ENCODE measurements at places on chromosomes 12 and 14.

DNA sequence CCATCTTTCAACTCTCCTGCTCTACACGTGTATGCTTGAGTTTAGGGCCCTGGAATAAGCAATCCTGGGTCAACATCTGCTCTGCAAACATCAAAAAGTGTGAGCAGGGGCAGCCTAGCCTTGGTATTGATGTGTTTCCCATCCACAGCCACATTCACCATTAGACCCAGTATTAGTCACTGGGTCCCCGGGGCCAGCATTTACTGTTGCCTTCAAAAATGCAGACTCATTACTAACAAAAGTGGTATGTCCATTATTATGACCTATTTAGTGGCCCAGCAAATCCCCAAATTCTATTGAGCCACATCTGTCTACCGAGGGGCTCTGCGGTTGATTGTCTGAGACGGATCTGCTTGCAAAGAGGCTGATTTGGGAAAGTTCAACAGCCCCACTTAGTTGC, 661.8 kb downstream of the DIO2 start:
- DNase-seq: no peak

GRCh38 chr14:69754487-69754886, 12.5 kb upstream of the SRSF5 start:
- no peak for DNase-seq

DNA sequence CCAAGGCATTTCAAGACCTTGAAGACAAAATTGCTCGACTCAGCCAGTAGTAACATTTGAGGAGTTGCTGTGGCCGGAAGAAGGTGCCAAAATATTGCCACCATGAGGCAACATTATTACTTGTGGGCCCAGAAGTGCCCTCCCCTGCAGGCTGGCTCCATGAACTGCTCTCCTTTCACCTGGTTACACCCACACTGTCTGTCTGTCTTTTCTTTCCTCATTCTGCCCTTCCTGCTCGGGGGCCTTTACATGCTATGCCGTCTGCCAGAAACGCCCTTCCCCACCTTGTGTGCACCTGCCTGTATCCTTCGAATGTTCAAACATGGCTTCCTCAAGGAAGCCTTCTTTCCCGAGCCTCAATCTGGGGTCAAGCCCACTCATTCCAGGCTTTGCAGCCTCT, 224.2 kb upstream of the DIO3 start:
- DNase-seq: no peak

DNA sequence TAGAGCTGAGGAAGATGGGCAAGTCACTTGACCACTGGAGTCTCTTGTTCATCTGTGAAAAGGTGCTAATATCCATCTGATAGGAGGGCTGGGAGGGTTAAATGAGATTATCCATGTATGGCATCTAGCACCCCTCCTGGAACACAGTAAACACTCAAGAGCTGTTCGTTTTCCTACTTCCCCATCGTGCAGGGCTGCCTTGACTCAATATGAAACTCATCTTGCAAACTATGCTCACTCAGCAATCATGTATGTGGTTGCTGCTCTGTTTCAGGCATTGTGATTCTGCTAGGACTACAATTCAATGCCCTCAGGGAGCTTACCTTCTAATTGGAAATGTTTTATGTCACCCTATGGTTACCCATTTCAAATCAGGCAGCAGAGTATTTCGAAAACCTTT, 395.6 kb downstream of the BCAT1 start:
- DNase-seq: no peak

DNA sequence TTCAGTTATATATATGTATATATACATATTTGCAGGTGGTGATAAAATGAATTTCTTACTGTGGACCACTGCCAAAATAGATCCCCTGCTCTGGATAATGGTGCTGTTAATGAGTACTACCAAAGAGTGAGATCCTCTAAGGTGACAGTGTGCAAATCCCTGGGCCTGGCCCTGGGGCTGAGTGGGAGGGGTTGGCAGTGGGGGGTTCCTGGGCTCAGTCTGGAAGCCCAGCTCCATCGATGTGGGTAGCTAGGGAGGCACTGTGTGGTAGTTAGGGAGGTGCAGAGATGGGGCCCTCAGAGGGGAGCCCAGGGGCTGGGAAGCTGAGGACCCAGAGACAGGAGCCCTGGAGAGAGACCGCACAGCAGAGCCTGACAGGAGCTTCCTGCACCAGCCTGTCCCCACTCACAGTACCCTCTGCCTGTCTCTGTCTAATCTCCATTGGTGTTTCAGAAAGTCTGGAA, 9.1 kb downstream of the KRT8 start:
- no peak for DNase-seq

DNA sequence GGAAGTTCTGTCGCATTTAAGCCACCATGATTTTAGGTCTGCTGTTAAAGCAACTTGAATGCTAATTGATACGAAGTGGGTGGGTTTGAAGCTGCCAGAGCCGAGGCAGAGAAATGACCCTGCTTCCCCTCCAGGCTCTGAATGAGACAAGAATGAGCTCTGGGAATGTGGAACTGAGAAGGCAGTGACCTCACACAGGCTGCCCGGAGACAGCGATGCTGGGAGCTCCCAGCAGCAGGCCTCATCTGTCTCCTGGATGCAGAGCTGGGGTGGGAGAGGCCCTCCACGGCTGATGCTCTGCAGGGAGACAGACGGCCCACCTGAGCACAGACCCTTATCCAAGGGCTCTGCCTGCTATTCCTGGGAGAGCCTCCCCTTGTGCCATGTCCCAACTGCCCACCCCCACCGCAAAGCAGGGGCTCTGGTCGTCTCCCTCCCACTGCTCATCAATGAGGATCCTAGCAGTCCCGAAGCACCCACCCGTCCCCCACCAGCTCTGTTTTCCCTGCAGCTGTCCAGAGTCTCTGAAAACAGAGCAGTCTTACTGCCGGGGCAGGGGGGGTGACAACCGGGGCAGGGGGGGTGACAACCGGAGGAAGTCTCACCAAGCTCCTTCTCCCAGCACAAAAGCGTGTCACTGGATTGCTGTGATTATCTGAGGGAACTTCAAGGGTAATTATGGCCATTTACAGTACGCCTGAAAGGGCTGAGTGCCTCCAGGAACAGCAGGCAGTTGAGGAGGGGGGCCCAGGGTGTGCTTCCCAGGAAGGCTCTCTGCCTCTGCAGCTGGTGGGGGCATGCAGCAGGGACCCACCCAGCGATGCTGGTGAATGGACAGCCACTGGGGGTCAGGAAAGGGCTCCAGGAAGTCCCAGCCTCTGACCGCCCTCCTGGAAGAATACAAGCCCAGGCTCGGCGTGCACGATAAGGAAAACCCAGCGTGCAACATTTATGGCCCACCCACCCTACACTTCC, 67.8 kb downstream of the CHGA start:
- no peak for DNase-seq

DNA sequence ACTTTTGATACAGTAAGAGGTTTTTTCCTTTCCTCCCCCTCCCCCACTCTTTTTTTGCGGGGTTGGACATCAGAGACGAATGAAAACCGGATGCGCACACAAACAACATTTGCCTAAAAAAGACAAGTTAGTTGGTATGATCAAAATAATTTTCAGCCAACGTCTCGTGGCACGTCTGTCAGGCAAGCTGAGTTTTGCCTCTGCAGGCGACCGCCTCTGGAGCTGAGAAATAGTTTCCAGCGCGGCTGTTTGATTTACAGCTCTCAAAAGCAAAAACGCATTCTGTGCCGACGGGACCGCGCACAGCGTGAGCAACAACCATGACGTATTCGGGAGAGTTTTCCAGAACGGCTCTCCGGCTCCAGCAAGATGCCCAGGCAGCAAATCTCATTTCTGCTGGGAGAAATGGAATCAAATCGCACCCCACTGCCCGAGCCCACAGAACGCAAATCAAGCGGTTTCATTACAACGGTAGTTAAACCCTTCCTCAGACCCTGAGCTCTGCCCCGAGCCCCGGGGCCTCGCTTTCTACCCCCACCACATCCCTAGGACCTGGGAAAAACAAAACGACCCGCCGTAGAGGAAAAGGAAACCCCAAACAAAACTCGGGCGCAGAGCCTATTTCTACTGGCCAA, 14.2 kb upstream of the CALM1 start:
- DNase-seq: peak; percentile 66

- DNase-seq: no peak
These were observed 18.1 kb upstream of the WDR20 start for GRCh38 chr14:102121567-102121966.

- no peak for DNase-seq
These were observed 169.6 kb downstream of the C12orf42 start for GRCh38 chr12:103326190-103326589.

DNA sequence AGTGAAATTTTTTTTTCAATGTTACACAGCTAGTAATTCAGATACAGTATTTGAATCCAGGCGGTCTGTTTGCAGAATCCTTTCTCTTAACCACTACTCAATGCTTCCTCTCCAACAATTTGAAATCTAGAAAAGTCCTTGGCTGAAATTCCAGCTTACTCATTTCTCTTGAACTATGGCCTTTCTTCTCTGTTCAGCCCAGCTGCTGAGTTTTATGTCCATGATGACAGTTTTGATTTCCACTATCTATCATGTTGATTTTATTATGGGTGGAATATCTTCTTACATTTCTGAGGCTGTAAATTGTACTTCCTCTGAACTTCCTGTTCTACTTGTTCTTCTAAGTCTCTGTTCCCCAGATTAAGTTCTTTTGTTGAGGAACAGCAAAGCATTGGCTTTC, 315.3 kb downstream of the DIO2 start:
- no peak for DNase-seq

DNA sequence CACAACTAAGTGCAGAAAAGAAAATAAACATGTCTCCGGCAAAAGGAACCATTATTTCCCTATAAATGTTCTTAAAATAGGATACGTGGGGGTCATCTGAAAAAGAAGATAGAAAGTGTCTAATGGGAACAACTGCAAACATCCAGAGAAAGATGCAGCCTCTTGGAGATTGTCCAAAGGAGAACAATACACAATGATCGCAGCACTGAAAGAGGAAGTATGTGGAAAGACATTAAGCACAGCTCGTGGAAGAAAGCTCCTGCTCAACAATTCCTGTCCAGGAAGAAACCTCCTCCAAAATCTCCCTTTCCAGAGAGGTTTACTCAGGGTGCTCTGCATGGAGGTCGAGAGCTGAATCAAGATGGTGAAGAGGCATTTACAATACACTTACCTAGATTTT, 2.5 kb upstream of the LALBA start:
- no peak for DNase-seq

DNA sequence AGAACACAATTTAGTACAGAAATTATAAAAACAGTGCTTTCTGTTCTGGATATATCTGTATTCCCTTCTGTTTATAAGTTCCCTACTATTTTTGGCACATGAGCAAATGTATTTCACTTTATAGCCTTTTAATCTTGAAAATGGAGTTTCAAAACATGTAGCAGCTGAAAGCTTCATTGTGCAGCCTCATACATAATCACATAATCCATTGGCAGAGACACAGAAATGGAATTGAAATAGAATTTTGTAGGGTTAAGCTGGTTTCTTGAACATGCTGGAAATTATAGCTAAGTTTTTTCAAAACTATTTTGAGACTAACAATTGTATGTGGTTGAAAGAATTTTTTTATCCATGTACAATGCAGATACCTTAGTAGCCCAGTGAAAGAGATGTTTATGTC, 614.3 kb upstream of the MDGA2 start:
- no peak for DNase-seq

DNA sequence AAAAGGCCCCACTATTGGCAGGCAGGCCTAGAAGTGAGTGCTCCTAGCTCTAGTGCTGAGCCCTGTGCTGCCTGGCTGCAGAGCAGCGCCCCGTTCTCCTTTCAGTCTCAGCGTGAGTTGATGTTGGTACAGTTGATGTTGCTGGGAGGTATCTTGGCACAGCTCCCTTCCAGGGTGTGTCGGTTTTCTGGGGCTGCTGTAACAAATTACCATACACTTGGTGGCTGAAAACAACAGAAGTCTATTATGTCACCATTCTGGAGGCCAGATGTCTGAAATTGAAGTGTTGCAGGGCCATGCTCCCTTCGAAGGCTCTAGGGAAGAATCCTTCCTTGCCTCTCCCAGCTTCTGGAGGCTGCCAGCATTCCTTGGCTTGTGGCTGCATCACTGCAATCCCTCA, 151.4 kb downstream of the TSPAN9 start:
- DNase-seq: no peak

GRCh38 chr12:75192196-75192595, 17.4 kb downstream of the KCNC2 start:
- no peak for DNase-seq

DNA sequence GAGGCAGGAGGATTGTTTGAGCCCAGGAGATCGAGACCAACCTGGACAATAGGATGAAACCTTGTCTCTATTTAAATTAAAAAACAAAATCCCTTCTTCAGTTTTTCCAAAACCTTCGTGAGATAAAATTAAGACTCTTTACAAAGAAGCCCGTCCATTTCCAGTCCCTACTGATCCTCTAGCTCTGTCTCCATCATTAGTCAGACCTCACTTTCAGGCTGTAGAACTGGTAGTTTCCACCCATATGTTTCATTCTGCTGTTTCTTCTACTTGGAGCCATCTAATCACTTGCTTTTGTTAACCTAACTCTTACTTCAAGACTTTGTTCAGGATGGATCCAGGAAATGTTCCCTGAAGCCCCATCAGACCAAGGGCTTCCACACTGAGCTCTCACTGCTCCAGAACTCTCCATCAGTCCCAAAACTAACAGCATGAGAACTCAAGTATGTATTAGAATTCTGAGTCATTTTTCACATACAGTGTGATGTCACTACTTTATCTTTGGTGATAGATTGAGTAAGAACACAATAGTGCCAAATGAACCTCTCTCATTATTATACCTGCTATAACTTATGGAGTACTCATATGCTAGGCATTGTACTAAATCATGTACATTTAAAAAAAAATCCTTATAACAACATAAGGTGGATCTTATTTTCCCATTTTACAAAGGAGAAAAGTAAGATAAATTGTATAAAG, 90.8 kb downstream of the PRICKLE1 start:
- no peak for DNase-seq

- peak; percentile 10 for DNase-seq
These were observed at the start of gene KCNA1 for GRCh38 chr12:4909734-4910501. Gene KCNA1, plus strand, starts transcription at chr12:4909905. Its CDS starts 1,474 bp downstream, at chr12:4911379.

DNA sequence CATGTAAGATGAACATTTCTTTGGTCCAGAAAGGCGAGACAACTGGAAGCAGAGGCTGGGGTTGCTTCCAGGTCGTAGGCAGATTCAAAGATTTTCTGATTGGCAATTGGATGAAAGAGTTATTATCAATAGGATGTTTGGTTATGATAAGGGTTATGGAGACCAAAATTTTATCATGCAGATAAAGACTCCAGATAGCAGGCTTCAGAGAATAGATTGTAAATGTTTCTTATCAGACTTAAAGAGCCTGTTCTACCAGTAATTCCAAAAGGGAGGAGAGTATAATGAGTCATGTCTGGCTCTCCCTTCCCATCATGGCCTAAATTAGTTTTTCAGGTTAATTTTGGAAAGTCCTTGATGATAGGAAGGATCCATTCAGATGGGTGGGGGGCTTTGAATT, 55.6 kb downstream of the C14orf39 start:
- no peak for DNase-seq

DNA sequence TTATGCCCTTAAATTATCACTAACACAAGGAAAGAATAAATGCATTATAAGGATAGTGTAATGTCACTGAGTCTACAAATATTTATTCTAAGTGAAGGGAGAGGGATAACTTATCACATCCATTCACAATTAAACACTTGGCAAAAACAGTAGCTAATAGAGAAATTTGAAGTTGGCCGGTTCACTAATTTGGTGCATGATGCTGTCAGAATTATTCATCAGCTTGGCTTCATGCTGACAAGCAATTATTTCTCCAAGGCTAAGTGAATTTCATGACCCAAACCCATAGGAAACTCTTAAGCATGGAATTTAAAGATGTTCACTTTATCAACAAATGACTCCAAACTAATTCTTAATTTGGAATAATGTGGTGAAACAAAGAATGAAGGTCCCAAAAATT, 25.0 kb upstream of the NR1H4 start:
- no peak for DNase-seq

Data from activated T-cell treated with anti-CD3 and anti-CD28 coated beads, Interleukin-2, amount 50 U/mL, for 72 hours (primary cell).